ENCODE measurements at places on chromosomes 2 and 18.

GRCh38 chr18:46374850-46375249 lies 270.7 kb downstream of the HAUS1 start:
- DNase-seq, result no peak

- DNase-seq, result no peak
These were observed 1179.0 kb upstream of the ACVR2A start for GRCh38 chr2:146665800-146666199.

- DNase-seq, result no peak
These were observed 17.5 kb upstream of the PLEKHH2 start for GRCh38 chr2:43619511-43619910.

DNA sequence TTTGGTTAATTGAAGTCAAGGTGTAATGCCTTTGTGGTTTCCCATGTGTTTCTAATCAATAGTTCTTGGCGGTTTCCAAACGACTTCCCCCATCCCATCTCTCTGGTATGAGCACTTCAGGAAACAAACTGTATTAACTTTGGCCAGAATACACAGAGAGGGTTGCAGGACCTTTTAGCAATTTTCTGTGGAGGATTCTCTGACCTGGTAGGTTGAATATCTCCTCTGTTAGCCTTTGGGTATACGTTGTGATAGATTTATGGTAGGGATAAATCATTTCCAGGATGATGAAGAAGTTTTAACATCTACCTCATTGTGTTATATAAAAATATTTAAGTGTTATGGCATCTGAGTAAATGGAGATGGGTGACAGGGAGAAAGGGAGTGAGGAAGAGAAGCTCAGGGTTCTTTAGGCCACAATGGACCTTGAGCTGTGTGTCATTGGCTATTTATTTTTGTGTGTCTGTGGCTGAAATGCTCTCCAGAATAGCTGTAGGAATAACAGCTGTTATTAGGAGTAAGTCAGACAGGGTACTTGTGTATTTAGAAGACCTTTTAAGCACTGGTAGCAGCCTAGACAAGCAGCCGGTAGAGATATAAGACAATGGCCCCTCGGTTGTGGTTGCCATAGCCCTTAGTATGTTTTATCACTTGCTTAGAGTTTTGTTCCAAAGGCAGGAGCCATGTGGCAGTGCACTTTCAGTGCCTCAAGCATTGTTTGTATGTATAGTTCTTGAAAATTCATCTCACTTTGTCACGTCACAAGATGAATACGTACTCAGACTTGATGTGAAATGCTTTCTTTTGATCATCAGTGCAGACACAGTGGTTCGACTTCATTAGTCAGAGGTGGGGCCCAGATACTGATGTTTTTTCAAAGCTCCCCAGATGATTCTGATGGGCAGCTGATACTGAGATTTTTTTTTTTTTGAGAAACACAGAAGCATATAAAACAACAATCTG lies 91.1 kb downstream of the FMNL2 start:
- no peak for DNase-seq

DNA sequence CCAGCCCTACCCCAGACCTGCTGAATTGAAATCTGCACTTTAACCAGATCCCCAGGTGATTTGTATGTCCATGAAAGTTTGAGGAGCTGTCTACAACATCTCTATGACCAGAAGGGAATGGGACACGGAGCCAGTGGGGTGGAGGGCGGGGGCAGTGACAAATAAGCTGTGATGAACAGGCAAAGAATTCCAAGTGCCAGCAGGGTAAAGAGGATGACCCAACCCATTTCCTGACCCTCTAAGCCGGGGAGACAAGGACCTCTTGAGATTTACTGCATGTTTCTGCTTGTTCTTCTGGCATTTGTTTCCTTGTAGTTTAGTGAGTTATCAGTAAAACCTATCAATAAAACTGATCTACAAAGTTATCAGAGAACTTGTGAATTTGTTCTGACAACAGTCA lies 8.7 kb downstream of the TET3 start:
- no peak for DNase-seq

- DNase-seq, result no peak
These were observed 865.1 kb upstream of the VRK2 start for GRCh38 chr2:57181315-57182038.
